ENCODE measurements at places on chromosomes 1 and 21. TPM values are rescaled to one million over a fixed set of nuclear protein-coding genes. Genes with fewer than 3 reads are reported as not detected.
A peak's percentile ranks its signal among the peaks of the same experiment; 100 is the strongest.

GRCh38 chr1:174800216-174800851, 199.4 kb upstream of the CACYBP start:
- DNase-seq: no peak
- H3K4me3 ChIP-seq: peak overlapping the region; percentile 86
- peak overlapping the region; percentile 92 for H3K27ac ChIP-seq

GRCh38 chr1:175922254-175922881, 179.0 kb upstream of the TNR start:
- no peaks in the 10 kb centered on the region for H3K27me3 ChIP-seq
- no peaks in the 10 kb centered on the region for H3K4me1 ChIP-seq
- H3K36me3 ChIP-seq: no peaks in the 10 kb centered on the region
- no peak for DNase-seq
- no peak overlapping the region for H3K4me3 ChIP-seq

GRCh38 chr1:231940116-231940515, 313.5 kb downstream of the DISC1 start:
- H3K36me3 ChIP-seq: no peaks in the 10 kb centered on the region
- H3K27ac ChIP-seq: no peak overlapping the region
- no peak overlapping the region for H3K4me3 ChIP-seq
- H3K4me1 ChIP-seq: no peaks in the 10 kb centered on the region
- no peak for DNase-seq

GRCh38 chr1:2050793-2051682, 827 bp downstream of the PRKCZ start:
- no peak for DNase-seq
- no peak overlapping the region for H3K4me3 ChIP-seq
- H3K36me3 ChIP-seq: no peaks in the 10 kb centered on the region
- no peak overlapping the region for H3K27ac ChIP-seq

DENND2D gene
- 4.7 TPM for total RNA-seq

- H3K27me3 ChIP-seq: no peaks in the 10 kb centered on the region
- H3K4me3 ChIP-seq: no peak overlapping the region
- H3K4me1 ChIP-seq: no peaks in the 10 kb centered on the region
- no peak for DNase-seq
- H3K27ac ChIP-seq: no peak overlapping the region
Measured at GRCh38 chr1:153245466-153245865, 14.0 kb upstream of the LORICRIN start.

All from osteoblast (primary cell).